Tibial artery (tissue), 4 donors: ENCODE measurements at places on chromosomes 4 and X.

- DNase-seq, result no peak
Measured at GRCh38 chrX:45434231-45434630, 233.6 kb upstream of the DIPK2B start.

GRCh38 chr4:127140306-127140705 lies 492.5 kb upstream of the INTU start:
- DNase-seq, result no peak

DNA sequence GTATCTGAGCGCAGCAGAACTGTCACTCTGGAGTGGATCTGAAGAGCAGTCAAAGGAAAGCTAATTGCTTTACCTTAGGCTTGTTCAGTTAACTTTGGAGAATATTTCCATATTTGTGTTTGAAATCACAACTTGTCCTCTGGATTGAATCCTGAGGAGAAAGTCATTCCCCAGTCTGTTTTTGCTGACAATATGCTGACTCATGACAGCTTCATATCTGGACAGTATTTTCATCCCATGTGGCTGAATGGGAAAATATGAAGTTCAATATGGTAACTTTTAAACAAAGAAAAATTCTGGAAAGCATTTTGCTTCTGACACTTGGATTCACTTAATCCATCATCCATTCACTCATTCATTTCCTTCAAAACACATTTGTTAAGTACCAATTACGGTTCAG lies 46.3 kb upstream of the MAGEC3 start:
- DNase-seq, result no peak

DNA sequence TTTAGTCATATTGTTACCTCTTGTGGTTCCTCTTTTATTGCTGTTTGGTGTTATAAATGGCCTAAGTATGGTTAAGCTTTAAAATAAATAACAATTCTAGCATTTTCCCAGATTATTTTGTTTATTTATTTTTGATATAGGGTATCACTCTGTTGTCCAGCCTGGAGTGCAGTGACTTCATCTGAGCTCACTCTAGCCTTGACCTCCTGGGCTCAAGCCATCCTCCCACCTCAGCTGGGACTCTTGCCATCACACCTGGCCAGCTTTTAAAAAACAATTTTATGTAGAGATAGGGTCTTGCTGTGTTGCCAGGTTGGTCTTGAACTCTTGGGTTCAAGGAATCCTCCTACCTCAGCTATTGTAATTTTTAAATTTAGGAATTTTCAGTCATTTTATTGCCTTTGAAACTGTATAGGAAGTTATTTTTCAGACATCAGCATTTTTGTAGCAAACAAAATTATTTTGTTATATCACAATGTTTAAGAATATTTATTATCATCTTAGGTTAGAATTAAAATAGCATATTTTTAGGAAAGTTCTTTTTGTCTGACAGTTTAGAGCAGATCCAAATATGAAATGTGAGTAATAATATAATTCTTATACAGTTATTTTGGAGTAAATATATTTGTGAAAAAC lies 66.3 kb upstream of the RHOH start:
- DNase-seq, result no peak

GRCh38 chrX:45748369-45748774 lies 547.7 kb upstream of the DIPK2B start:
- DNase-seq, result no peak

- DNase-seq, result no peak
Measured at GRCh38 chrX:2508648-2509335, 8.0 kb upstream of the DHRSX start.

GRCh38 chr4:8665406-8666360 lies 73.1 kb downstream of the CPZ start:
- no peak for DNase-seq

GRCh38 chr4:78689261-78689660 lies 86.9 kb upstream of the BMP2K start:
- no peak for DNase-seq

DNA sequence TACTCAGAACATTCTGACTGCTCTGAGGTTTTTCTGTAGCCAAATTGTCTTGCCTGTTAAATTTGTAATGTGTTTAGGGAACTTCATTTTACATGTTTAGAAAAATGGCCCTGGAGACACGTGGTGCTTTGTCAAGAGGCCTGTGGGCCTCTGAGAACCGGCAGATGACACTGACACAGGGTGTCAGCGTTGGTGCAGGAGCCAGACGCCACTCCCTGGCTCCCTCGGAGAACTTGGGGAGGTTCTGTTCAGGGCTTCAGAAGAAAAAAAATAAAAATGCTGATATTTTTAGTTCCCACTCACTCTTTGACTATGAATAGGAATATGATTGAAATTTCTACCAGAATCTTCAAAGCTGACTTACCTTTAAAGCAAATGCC lies 190.9 kb upstream of the GATB start:
- DNase-seq, result no peak

- no peak for DNase-seq
Measured at GRCh38 chrX:69163936-69164741, 1.1 kb downstream of the PJA1 start.
